ENCODE measurements at places on chromosomes 3 and 15.

- DNase-seq = no peak
Observed at GRCh38 chr3:12120374-12121140, 38.2 kb downstream of the TIMP4 start.

DNA sequence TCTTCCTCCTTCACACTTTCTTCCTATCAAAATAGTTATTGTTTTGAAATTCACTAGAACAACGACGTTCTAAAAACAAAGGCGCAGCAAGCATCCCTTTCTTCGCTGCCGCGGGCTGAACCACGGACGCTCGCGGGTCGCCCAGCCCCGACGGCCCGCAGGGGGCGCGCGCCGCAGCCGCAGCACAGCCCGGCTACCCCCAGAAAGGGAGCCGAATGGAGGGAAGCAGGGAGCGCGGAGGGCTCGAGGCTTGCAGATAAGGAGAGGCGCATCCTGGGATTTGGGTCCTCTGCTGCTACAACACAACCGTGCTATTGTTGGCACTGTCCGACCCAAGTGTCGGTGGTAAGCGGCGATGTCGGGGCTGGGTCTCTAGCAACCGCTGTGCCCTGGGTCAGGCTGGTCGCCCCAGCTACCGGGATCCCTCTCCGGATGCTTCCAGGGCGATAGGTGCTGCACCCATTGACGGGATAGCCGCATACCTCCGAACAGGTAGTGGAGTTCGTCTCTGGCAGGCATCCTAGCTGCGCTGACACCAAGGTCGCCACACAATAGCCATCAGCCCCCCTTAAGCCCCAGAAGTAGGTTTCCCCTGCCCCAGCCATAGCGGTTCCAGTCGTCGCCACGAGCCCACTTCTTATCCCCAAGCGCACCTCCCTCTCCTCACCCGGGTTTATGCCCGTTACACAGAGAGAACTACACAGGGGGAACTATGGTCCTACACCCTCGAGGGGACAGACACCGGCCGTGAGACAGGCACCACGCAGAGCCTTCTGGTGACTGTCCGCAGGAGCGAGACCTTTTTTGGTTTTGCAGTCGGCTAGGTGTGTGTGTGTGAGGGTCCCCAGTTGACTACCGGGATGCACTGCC lies 6.0 kb downstream of the ONECUT1 start:
- DNase-seq = no peak

- DNase-seq = peak; percentile 38
Observed at GRCh38 chr3:149765762-149766334, 13.6 kb upstream of the COMMD2 start.

DNA sequence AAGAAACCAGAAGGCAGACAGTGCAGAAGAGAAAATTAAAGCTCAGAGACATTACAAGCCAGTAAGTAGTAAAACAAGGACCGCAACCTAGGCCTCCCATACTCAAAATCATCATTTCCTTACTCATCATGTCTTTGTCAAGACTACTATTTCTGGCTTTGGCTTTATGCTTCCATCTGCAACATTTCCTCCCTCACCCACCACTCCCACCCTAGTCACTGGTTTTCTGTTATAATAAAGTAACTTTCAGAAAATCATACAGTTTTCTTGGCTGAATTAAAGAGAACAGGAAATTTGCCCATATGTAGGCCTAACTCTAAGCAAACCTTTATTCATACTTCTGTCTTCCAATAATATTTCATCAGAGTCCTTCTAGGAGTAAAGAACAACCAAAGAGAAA lies 247.6 kb upstream of the RORA start:
- DNase-seq = no peak

DNA sequence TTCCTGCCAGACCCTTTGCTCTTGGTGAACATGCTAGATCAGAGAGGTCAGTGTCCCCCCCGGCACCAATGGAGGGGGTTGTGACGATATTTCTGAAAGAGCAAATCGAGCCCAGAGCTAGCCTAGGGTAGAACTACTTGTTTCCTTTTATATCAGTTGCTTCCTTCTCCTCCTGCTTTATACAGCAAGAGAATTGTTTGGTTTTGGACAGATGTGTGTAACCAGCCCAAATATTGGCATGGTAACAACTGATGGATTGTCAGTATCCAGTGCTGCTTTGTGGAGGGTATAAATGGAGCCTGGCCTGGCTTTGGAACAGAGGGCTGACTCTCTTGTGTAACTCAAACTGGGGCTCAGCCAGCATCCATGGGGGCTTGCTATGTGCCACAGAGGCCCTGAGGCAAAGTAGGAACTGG lies 27.2 kb downstream of the SNX1 start:
- no peak for DNase-seq

DNA sequence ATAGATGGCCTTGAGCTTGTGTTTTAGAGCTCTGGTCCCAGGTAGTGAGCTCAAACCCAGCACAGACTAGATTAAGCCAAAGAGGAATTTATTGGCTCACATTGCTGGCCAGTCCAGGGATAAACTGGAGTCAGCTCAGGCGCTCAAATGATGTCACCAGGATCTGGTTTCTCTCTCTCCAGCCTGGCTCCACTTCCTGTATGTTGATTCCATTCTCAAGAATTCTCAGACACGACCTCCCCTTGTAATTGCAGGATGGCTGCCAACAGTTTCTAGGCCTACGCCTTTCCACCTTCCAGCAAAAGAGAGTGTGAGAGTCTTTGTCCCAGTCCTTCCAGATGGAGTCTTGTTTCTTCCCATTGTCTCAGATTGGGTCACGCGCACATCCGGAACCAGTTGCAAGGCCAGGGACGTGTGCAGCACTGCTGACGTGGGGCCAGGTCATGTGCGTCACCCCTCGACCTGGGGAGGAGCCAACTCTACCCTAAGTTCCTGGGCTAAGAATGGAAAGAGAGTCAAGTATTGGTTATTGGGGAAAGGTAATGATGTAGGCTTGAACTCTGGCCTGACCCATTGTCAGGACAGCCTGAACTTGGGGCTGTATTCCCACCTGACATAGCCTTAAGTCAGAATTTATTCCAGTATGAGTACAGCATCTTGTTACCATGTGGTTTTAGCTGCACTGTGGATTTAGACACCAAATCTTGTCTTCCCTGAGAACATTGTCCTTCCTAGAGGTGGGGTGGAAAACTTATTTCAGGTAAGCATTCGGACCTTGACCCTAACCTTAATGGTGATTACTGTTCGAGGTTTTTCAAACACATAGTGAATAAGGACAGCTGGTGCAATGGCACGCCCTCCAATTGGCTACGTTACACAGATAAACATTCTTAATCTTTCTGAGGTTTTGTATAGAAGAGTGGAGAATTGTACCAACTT lies 31.6 kb downstream of the CACNA1D start:
- DNase-seq = no peak

- DNase-seq = no peak
Observed at GRCh38 chr3:70137366-70137765, 137.8 kb downstream of the SAMMSON start.

All from GDM1 (cell line).